Renal cortical epithelial cell (primary cell): ENCODE measurements at places on chromosomes 1 and 21. TPM values are rescaled to one million over a fixed set of nuclear protein-coding genes. Genes with fewer than 3 reads are reported as not detected.

PUSL1 gene
- total RNA-seq = 14.2 and 24.0 TPM in 2 replicates

TSSK3 gene
- total RNA-seq = 0.20 TPM in 1 of 2 replicates, not detected in the other

VSIG8 gene
- not detected in 2 replicates for total RNA-seq

OR14K1 gene
- total RNA-seq = not detected in 2 replicates

FAM72D gene
- total RNA-seq = 0.15 and 0.52 TPM in 2 replicates

SLAMF9 gene
- total RNA-seq = not detected in 2 replicates

ZSCAN20 gene
- 7.6 and 15.9 TPM in 2 replicates for total RNA-seq

LRRC38 gene
- total RNA-seq = not detected in 2 replicates

RHOU gene
- 0.89 and 1.2 TPM in 2 replicates for total RNA-seq

RPTN gene
- 0.10 TPM in 1 of 2 replicates, not detected in the other for total RNA-seq

WDR4 gene
- 10.1 and 21.2 TPM in 2 replicates for total RNA-seq

HSPB7 gene
- total RNA-seq = 0.35 TPM in 2 replicates

OR10J4 gene
- total RNA-seq = not detected in 2 replicates

GRCh38 chr1:203083463-203083921 is 2.3 kb downstream of the MYOG start:
- no peak for DNase-seq

DNA sequence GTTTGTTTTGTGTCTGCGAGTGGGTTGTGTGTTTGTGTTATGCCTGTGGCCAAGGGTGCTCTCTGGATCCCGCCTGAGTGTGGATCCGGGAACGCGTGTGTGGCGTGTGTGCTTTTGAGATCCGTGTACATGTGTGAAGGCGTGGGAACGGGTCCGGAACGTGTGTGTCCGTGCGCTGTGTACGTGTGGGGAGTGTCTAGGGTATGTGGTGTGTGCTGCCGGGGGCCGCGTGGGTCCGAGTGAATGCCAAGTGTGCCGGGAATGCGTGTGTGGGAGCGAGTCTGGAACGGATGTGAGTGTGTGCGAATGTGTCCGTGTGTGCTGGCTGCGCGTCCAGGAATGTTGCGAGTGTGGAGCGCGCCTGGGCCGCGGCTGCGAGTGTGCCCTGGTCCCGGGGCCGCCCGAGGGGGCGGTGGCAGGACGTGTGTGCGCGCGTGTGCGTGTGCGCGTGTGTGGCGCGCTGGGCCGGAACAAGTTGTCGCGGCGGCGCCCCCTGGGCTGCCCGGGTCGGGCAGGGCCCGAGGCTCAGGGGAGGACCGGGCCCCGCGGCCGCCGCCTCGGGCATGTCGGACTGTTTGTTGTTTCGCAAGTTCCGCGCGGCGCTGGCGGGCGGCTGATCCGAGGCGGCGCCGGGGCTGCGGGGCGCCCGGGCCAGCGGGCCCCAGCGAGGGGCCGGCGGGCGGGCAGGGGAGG is 953 bp downstream of the PTPRU start:
- DNase-seq = peak; percentile 26

- peak; percentile 74 for DNase-seq
Observed at GRCh38 chr1:2133039-2133878, 61.3 kb downstream of the FAAP20 start.

- no peak for DNase-seq
Observed at GRCh38 chr1:88787023-88787903, 103.2 kb downstream of the PKN2 start.

GRCh38 chr1:231519166-231519565 is 9.3 kb upstream of the TSNAX start:
- DNase-seq = no peak

- DNase-seq = peak; percentile 100
Observed at GRCh38 chr1:234925440-234926263, 203.0 kb downstream of the TOMM20 start.

GRCh38 chr1:151908228-151908691 is 1.1 kb downstream of the THEM4 start:
- DNase-seq = peak; percentile 30

- DNase-seq = peak; percentile 32
Observed at GRCh38 chr1:235632506-235633401, 16.8 kb downstream of the GNG4 start.

GRCh38 chr1:61504852-61505390 is 220.0 kb downstream of the TM2D1 start:
- peak; percentile 29 for DNase-seq

- no peak for DNase-seq
Observed at GRCh38 chr1:209240351-209240750, 343.2 kb upstream of the CAMK1G start.

GRCh38 chr1:95169548-95169947 is 52.4 kb downstream of the TLCD4 start:
- DNase-seq = peak; percentile 90

- DNase-seq = no peak
Observed at GRCh38 chr21:21813934-21814333, 815.7 kb downstream of the NCAM2 start.

GRCh38 chr1:27561124-27561899 is 42.6 kb downstream of the AHDC1 start:
- no peak for DNase-seq

GRCh38 chr1:153357076-153357852 is 390 bp upstream of the S100A9 start:
- DNase-seq = no peak

GRCh38 chr1:38089712-38090360 is 43.2 kb upstream of the POU3F1 start:
- DNase-seq = no peak

DNA sequence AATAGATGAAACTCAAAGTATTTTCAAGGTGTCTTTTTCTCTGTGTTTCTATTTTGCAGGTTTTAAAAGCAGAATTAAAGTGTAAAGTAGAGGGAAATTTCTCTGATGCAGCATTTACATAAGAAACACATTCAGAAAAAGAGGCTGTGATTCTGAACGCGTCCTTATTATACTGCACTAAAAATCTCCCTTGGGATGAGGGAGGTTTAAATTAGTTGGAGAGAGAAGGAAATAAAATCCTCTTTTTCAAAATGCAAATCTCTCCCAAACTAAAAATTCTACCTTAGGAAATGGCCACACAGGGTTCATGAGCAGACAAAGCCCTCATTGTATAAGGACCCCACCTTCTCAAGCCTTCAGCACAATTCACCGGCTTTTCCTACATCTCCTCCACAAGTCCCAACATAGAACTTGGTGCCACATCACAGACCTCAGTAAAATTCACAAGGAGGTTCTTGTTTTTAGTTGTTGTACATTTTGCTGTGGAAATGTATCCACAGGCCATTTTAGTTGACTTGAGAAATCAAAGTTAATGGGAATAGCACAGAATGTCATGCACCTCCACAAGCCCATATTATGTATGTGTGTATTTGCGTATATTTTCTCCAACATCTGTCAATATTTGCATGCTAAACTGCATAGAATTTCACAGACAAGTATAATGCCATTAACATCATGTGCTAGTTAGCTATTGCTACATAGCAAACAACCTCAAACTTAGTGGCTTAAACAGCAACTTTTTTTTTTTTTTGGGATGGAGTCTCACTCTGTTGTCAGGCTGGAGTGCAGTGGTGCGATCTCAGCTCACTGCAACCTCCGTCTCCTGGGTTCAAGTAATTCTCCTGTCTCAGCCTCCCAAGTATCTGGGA is 59.8 kb downstream of the MAB21L3 start:
- no peak for DNase-seq

DNA sequence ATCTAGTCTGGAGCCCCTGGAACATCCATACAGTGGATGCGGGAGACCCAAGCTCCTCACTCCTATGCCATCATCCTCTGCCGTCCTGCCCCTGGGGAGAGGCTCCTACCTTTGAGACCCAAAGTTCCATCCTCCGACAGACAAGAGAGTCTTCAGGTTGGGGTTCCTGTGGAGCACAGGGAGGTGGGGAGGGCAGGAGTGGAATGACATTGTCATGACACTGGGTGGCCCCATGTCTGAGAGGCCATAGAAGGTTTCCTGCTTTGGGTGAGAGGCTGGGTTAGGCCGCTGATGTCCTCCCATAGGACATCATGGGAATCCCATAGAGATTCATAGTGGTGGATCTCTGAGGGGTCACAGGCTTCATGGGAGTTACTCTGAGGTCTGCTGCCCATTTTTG is 2.0 kb downstream of the CHI3L1 start:
- no peak for DNase-seq

GRCh38 chr1:162930976-162931560 is 70.1 kb upstream of the CCDC190 start:
- DNase-seq = no peak

- no peak for DNase-seq
Observed at GRCh38 chr1:246008363-246008831, 498.7 kb downstream of the SMYD3 start.

- DNase-seq = no peak
Observed at GRCh38 chr1:112992780-112993179, 36.8 kb upstream of the SLC16A1 start.

DNA sequence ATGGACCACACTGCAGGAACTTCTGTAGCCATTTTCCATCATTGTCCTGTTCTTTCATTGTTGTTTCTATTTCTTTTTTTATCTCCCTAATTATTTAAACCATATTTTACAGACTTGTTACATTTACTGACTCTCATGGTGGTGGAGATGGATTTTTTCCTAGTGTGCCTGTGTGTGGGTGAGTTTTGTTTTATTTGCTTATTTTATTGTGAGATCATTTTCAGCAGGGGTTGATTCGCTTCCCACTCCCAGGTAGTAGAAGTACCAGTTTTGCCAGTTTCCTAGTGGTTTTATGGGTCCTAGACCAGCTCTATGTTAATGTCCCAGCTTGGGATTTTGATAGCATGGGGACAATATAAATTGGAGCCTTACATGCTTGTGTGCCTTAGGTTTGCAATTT is 80.0 kb upstream of the BACH1 start:
- DNase-seq = no peak

DNA sequence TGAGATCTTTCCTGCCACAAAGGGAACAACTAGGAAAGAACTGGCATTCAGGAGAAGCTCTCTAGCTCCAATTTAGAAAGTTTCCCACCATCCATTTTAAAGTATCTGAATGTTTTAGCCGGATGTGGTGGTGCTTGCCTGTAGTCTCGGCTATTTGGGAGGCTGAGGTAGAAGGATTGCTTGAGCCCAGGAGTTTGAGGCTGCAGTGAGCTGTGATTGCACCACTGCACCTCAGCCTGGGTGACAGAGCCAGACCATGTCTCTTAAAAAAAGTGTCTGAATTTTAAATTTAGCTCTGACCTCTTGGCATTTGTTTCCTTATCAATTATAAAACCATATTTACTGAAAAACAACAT is 67.2 kb downstream of the RPAP2 start:
- no peak for DNase-seq

GRCh38 chr1:220927442-220927841 is 48.2 kb downstream of the HLX start:
- DNase-seq = no peak

DNA sequence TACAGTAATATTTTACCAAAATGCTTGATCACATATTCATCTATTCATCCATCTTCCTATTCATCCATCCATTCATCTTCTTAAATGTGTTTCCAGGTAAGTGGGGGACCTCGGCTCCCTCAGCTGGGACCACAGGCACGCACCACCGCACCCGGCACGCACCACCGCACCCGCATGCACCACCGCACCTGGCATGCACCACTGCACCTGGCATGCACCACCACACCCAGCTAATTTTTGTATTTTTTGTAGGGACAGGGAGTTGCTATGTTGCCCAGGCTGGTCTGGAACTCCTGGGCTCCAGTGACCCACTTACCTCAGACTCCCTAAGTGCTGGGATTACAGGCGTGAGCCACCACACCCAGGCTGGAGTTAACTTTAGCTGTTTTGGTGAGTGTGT is 21.2 kb downstream of the ACTRT2 start:
- no peak for DNase-seq

DNA sequence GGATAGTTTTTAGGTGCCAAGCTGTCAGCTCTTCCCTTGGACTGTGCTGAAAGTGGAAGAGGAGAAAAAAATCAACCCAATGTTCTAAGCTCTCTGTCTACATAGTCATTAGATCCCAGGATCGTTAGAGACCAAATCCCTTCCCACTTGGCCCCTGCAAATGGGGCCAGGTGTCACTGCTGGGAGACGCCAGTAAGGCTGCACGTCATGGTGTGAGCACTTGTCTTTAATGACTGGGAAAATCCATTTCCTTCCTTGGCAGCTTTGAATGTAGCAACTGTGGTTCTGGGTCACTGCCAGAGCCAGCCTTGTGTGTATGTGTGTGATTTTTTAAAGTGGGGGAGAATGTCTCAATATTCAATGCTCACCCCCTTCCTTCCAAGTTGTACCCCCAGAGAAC is 59.9 kb downstream of the MAN1C1 start:
- peak; percentile 68 for DNase-seq

GRCh38 chr1:88581703-88582102 is 102.4 kb upstream of the PKN2 start:
- DNase-seq = peak; percentile 5

DNA sequence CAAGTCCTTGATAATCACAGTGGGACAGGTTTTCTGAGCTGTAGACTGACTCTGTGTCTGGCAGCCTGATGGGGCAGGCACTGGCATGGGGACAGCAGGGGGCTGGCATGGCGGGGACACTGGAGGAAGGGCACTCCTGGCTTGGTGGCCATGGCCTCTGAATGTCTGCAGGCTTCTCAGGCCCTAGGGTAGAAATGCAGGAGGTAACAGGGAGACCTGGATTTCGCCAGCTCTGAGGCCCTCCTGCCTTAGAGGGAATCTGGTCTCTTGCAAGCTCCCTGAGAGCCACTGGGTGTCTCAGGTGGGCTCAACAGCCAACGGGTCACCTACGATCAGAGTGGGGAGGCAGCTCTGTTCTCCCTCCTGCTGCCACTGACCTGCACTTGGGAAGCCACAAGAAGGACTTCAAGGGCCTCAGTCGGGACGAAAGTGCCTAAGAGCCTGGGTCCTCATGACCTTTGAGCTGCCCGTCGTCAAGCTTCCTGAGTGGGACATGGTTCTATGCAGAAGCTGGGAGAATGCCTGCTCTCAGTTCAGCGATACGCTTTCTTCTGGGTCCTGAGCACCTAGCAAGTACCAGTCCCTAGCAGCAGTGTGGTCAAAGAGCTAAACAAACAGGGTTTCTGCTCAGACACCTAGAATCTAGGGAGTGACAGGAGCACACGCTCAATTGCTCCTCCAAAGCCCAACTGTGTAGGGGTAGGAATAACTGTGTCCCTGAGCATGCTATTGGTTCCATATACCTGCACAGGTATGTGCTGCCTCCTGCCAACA is 569.0 kb downstream of the PTPRU start:
- DNase-seq = no peak

GRCh38 chr1:162536511-162536910 is 25.0 kb upstream of the UAP1 start:
- DNase-seq = peak; percentile 7

GRCh38 chr1:223755992-223756775 is 43.8 kb downstream of the CAPN2 start:
- DNase-seq = no peak

GRCh38 chr21:16863362-16863905 is 649.4 kb upstream of the CXADR start:
- no peak for DNase-seq

GRCh38 chr1:22157359-22157966 is 14.6 kb upstream of the WNT4 start:
- no peak for DNase-seq

- no peak for DNase-seq
Observed at GRCh38 chr1:25760871-25761270, 39.1 kb upstream of the SELENON start.

- DNase-seq = no peak
Observed at GRCh38 chr1:10724948-10725847, 71.2 kb downstream of the CASZ1 start.
